ENCODE measurements at places on chromosomes 5 and 9.

DNA sequence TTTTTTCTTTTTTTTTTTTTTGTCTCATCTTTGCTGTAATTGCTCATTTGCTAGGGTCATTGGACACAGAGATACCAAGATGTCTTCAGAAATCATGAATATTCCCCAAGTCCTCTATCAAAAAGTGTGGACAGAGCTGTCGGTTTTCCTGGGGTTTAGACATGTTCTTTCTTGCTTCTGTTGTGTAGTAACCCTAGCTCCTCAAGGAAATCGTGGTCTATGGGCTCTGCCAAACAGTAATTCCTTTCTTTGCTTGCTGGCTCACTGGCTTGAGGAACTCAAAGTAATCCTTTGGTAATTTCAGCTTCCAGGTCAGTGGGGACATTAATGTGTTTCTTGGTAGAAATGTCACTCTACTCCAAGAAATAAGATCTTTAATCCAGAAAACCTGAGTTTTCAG is 101.7 kb downstream of the TMC1 start:
- DNase-seq, result no peak

GRCh38 chr5:38596981-38597380 is 40.5 kb upstream of the LIFR start:
- DNase-seq, result no peak

- DNase-seq, result no peak
Observed at GRCh38 chr5:128259607-128260021, 176.0 kb downstream of the SLC12A2 start.

GRCh38 chr9:135088348-135088978 is 995 bp downstream of the OLFM1 start:
- no peak for DNase-seq

DNA sequence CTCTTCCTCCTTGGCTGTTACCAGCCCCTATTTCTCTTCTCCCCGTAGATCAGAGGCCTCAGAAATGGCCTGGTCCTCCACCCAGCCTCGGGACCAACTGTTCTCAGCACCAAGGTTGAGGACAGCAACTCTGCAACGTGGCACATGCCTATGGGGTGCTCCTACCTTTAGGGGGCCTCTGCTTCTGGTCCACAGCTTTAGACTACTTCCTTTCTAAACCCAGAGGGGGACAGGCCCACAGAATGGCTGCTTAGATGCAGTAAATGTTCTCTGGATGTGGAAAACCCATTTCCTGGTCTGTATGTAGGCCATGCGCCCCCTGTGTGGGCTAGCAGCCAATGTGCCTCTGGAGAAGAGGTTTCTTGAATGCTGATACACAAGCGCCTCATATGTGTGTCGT is 68.4 kb downstream of the NRG2 start:
- no peak for DNase-seq

GRCh38 chr5:437281-437771 is 5.7 kb upstream of the EXOC3 start:
- no peak for DNase-seq

- no peak for DNase-seq
Observed at GRCh38 chr9:93920131-93920800, 34.9 kb downstream of the BARX1 start.

GRCh38 chr5:2714026-2714425 is 37.5 kb downstream of the IRX2 start:
- no peak for DNase-seq

DNA sequence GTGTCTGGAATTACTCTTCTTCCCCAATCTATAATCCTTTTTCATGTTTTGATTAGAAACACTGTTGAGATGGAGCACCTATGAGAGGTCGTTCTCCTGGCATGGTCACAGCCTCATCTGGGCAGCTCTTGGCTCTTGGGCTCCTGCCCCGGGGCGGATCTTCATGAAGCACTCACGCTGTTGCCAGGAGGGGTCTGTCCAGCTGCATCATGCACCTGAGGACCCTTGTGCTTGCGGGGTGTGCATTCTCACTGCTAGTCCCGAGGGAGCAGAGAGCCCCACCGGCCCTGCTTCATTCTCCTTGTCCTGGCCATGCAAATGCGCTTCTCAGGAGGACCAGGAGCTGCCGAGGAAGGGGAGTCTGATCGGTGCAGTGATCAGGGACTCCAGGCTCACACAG is 117.6 kb upstream of the S1PR3 start:
- DNase-seq, result no peak

DNA sequence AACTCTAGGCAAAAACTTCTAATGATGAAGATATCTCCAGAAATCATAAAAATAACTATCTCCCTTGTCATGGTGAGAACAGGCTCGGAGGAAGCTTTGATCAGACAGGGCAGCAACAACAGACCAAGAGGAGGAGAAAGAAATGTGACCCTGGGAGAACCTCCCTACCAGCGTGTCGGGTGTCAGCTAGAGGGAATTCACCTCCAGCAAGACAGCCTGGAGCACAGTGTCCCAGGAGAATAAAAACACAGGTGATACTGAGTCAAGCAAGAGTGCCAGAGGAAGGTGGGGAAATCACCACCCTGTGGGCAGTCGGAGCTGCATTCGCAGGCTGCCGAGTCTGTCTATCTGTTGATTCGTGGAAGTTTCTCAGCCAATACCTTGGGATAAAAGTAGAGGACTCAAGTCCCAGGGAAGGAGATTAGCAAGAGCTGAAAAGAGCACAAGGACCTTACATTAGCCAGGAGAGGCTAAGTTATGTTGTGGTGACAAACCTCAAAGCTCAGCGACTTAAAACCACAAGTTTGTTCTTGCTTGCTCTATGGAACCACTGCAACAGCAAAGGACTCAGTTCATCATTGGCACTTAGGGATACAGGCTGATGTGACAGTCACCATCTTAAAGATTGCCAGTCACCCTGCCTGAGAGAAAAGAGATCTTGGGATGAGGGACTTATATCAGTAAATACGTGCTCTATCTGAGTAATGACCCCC is 598.3 kb downstream of the CCDC171 start:
- no peak for DNase-seq

- DNase-seq, result no peak
Observed at GRCh38 chr5:60077292-60077691, 183.8 kb upstream of the PDE4D start.

- DNase-seq, result no peak
Observed at GRCh38 chr9:7974335-7974960, 174.9 kb upstream of the DMAC1 start.

GRCh38 chr9:29740518-29740917 is 2167.2 kb upstream of the C9orf72 start:
- no peak for DNase-seq

- DNase-seq, result no peak
Observed at GRCh38 chr9:98039607-98040017, 16.9 kb upstream of the NANS start.

- no peak for DNase-seq
Observed at GRCh38 chr9:14405176-14405706, 91.3 kb upstream of the NFIB start.

DNA sequence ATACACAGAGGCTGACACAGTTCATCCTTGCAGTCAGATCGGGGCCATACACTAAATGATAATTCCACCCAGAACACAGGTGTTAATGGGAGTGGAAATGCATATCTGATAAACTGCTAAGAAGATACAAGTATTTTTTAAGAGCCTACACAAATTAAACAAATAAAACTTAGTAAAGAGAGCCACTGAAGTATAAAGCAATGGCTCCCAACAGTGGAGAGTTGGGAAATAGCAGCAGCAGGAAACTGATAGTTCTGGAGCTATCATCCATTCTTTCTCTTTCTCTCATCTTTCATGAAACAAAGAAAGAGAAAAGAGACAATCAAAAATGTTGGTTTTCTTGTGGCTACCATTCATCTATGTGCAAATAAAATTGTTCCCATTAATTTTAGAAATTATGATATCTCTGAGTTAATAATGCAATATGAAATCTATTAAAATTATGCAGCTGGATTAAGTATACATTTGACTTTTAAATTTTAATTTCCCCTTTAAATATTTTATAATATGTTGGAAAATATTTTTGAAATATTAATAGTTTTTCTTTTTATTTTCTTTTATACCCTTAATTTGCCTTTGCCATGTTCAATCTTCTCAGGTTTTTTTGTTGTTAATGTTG is 120.8 kb downstream of the EMB start:
- no peak for DNase-seq

DNA sequence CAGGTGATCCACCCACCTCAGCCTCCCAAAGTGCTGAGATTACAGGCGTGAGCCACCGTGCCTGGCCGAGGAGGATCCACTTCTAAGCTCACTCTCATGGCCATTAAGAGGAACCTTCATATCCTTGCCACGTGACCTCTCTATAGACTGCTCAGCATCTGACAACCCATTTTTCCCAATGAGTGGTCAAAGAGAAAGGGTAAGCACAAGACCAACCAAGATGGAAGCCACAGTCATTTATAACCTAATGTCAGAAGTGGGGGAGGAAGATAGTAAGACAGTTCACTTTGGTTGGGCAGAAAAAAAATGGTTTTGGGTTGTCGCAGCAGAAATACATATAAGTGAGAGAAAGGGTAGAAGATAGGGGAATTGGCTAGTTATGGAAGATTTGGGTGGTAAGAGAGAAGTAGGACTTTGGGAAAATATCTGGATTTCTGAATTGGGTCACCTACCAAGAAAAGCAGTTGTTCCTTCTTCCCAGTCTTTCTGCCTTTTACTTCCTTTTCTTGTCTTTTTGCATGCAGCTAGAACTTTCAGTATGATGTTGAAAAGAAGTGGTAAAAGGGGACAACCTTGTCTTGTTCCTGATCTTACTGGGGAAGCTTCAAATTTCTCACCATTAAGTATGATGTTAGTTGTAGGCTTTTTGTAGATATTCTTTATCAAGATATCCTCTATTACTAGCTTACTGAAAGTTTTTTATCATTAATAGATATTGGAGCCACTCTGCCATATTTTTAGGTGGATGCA is 15.6 kb downstream of the SNX2 start:
- no peak for DNase-seq

DNA sequence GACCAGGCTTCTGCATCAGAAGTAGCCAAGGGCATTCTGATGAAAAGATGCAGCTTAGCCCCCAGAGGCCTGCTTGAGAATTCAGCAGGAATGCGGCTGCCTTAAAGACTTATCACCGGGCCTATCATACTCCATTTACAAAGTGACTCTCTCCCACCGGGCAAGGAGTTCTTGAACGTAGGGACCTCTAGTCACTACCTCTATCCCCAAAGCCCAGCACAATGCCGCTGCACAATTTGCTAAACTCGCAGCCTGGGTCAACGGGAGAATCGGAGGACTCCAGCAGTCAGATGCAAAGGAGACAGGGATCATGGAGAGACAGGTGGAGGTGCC is 661 bp downstream of the PDCL start:
- DNase-seq, result no peak

Data from SJCRH30 (cell line).